ENCODE measurements at places on chromosomes 13 and 19.

DNA sequence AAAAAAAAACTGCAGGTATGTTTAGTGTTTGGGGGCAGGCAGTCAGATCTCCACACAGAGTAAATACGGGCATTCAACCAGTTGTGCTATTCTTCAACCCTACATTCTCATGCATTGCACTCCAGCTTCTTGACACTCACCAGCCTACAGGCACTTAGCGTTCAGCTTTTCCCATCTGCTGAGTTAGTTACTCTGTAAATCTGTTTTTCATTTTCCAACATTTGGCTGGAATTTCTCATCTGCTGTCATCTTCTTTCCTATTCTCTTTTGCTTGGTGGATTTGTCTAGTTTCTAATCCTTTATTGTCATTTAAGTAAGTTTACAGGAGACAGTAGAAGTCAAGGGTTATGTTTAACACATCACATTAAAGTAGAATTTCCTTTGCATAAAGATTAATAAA is 1318.9 kb downstream of the OLFM4 start:
- no peak for DNase-seq

- DNase-seq, result no peak
These were observed 1.7 kb downstream of the SLC7A1 start for GRCh38 chr13:29593605-29594297.

DNA sequence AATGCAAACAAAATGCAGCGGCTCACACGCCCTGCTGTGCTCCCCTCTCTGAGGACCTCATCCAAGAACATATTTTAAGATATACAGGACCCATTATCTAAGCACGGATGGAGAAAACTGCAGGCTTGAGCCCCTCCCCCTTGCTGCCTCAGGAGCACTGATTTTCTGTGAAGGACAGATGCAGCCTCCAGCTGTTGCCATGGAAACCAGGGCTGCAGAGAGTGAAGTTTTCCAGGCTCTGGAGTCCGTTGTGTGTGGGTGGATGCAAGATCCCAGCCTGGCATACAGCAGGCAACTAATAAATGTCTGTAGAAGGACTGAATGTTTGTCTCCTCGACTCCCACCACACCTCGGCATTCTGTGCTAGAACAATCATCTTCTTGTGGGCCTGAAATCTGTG is 105.6 kb upstream of the PEG3 start:
- DNase-seq, result no peak

GRCh38 chr19:45179892-45180370 is 1.3 kb downstream of the BLOC1S3 start:
- no peak for DNase-seq

GRCh38 chr13:40595693-40596092 is 70.7 kb downstream of the FOXO1 start:
- DNase-seq, result no peak

DNA sequence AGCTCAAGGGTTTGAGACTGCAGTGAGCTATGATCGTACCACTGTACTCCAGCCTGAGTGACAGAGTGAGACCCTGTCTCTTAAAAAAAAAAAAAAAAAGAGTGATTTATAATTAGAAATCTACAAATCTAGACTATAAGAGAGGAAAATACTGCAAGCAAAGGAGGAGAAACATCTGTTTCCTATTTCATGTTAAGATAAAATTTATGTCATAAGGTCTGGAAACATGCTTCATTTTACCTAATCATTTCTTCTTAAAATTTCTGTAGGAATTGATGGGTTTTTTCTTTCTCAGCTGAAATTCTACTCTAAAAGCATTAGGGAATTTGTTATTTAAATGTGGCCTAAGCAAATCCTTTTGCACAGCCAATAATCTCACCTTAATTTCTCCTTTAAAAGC is 53.2 kb downstream of the C13orf42 start:
- no peak for DNase-seq
